ENCODE measurements at places on chromosomes 6 and 20.
A peak's percentile ranks its signal among the peaks of the same experiment; 100 is the strongest.

DNA sequence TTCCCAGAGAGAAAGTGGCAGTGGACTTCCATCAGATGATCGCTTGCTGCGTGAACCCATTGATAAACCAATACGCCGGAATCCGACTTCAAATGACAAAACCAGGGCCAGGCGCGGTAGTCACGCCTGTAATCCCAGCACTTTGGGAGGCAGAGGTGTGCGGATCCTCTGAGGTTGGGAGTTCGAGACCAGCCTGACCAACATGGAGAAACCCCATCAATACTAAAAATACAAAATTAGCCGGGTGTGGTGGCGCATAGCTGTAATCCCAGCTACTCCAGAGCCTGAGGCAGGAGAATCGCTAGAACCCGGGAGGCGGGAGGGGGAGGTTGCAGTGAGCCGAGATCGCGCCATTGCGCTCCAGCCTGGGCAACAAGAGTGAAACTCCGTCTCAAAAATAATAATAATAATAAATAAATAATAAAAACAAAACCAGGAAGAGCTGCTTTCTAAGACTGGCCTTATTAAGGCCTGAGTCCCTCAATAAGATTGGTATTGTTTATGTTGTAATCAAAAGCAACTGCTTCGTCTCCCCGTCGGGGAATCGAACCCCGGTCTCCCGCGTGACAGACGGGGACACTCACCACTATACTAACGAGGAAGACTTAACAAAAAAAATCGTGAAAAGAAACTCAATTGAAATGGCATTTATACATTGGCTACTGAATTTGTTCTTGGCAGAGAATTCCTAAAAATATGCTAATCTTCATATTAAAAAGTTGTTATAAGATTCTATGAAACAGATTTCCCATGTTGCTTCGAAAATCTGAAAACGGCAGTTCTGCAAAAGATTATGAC lies 110.2 kb upstream of the ZNF184 start:
- peak; percentile 30 for DNase-seq

DNA sequence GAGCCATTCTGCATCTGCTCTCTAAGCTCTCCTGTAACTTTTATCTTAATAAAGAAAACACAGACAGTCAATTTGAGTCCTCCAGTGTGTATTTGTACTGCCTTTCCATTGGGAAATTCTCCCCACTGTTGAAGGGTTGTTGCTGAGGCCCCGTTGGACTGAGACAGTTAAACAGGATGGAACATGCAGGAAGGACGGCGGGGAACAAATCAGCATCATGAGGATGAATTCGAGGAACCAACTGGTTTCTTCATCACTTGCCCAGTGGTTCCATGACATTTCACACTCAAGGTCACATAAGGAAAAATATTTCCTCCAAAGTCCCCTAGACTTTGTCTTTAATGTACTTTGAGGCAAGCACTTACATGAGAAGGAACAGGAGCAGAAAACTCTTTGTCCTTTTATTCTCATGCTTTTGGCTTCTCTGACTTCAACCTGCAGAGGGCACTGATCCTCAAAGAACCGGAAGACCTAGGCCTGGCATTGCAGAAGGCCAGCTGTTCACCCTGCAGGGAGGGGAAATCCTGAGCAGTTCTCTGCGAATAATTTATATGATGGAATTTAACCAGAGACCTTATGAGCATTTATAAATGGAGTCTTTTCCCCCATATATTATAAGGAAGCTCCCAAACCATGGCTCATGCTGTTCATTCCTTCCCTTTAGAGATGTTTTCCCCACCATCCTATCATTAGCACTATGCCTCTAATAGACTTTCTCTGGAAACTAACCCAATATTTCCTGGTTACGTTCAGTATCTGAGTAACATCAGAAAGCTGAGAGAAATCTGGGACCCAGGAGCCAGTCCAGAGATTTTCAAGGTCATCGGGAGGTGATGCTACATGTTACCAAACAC lies 55.2 kb upstream of the ADGRF1 start:
- peak; percentile 63 for DNase-seq

DNA sequence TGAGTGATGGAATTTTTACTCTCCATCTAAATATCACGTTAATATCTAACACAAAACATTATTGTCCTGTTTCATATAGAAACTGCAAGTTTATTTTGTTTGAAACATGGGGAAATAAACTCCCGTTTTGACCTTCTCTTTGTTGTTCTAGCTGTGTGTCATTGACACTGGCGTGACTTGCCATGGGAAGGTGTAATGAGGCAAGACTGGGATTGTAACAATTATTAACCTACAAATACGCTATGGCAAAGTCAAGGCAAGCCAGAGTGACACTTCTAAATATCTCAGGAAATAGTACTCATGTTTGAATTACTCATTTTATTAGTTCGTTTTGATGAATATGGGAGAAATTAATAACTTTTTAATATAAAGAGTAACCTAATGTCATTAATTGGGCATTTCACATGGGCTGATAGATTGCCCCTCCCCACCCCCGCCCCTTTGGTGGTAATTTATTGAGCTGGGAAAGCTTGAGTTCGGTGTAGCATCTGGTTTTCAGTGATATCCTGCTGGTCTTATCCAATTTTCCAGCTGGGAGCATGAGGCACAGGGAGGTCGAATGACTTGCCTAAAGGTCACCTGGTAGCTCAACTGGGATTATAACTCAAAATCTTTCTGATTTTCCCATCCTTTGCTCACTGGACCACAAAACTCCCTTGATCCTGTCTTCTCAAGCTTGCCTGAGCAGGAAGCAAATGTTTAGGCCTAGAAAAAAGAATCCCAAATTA lies 380.6 kb upstream of the JAG1 start:
- no peak for DNase-seq

DNA sequence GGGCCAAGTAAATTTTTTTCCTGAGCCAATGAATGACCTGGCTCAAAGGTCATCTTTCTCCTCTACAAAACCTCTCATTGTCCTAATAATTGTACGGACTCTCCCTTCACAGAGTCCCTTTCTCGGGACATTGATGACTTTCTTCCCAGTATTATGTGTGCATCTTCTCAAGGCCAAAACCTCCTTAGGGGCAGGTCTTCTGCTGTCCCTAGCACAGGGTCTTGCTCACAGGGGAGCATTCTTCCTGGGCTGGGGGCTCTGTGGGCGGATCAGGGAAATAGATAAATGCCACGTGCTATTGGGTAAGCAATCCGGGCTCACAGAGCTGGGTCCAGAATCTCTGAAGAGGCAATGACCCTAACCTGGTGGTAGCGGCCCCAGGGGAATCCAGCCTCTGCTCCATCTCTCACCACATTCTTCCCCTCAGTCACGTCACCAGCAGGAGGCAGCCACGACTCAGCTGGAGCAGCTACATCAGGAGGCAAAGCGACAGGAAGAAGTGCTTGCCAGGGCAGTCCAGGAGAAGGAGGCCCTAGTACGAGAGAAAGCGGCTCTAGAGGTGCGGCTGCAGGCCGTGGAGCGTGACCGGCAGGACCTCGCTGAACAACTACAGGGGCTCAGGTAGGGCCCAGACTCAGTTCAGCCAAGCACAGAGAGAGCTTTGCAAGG lies 23.5 kb downstream of the CEP250 start:
- no peak for DNase-seq

GRCh38 chr6:33317419-33317668 lies 200 bp downstream of the ZBTB22 start:
- DNase-seq, result no peak

GRCh38 chr6:44263354-44264100 lies 1.8 kb downstream of the NFKBIE start:
- DNase-seq, result no peak

DNA sequence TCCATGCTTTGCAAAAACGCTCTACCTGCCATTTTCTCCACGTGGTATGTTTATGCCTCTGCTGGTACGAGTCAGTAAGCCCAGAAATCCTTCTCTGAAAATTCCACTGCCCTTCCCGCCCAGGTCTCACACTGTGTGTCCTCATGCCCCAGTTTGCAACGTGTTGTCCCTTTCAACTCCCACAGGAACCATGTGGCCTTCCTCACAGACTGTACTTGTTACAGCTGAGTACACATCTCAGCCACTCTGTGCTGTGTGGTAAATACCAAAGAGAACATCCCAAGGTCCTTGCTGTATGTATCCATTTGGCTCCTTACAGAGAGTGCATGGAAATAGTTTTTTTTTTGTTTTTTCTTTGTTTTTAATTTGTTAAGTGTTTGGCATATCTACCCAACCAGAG lies 56.9 kb downstream of the RTN4IP1 start:
- DNase-seq, result no peak

GRCh38 chr20:53517146-53517545 lies 76.5 kb downstream of the ZNF217 start:
- DNase-seq, result no peak

Measured in GM04504 (cell line).